ENCODE measurements at places on chromosomes 2 and 18. TPM values are rescaled to one million over a fixed set of nuclear protein-coding genes. Genes with fewer than 3 reads are reported as not detected.

Gene MAP3K19
- not detected for total RNA-seq

Gene CD28
- 0.23 TPM for total RNA-seq

Gene AFG3L2
- 63.8 TPM for total RNA-seq

GRCh38 chr2:224221455-224221913, 180.4 kb downstream of the FAM124B start:
- no peak for DNase-seq
- H3K36me3 ChIP-seq, result no peaks in the 10 kb centered on the region
- H3K4me1 ChIP-seq, result no peaks in the 10 kb centered on the region
- H3K4me3 ChIP-seq, result no peak overlapping the region
- no peak overlapping the region for H3K27ac ChIP-seq
- H3K27me3 ChIP-seq, result no peaks in the 10 kb centered on the region

DNA sequence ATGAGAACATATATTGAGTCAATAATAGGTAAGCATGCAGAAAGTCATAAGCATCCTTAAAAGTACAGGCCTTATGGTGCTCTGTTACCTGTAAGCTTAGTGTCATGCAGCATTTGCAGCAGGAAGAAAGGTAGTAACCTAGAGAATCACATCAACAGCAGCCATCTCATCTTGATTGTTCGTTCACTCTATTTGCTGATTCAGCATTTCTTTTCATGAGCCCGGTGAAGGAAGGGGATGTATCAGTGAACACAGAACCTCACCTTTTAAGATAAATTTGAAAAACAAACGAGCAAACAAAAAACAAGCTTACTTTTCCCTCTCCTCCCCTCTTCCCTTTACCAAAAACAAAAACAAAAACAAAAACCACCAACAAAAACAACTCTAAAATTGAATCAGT, 89.9 kb downstream of the MIB1 start:
- no peaks in the 10 kb centered on the region for H3K36me3 ChIP-seq
- no peak overlapping the region for H3K27ac ChIP-seq
- H3K4me1 ChIP-seq, result no peaks in the 10 kb centered on the region
- H3K27me3 ChIP-seq, result no peaks in the 10 kb centered on the region
- H3K4me3 ChIP-seq, result no peak overlapping the region
- DNase-seq, result no peak

Gene GALNT13
- total RNA-seq, result not detected

- no peak overlapping the region for H3K27ac ChIP-seq
- no peaks in the 10 kb centered on the region for H3K4me1 ChIP-seq
- DNase-seq, result no peak
- no peaks in the 10 kb centered on the region for H3K36me3 ChIP-seq
- no peak overlapping the region for H3K4me3 ChIP-seq
Measured at GRCh38 chr18:52652391-52652790, 312.4 kb downstream of the DCC start.

Gene DES
- total RNA-seq, result 0.80 TPM

GRCh38 chr2:100485396-100485795, 15.1 kb downstream of the NMS start:
- DNase-seq, result no peak
- no peaks in the 10 kb centered on the region for H3K4me1 ChIP-seq
- no peaks in the 10 kb centered on the region for H3K27me3 ChIP-seq
- no peaks in the 10 kb centered on the region for H3K36me3 ChIP-seq
- no peak overlapping the region for H3K4me3 ChIP-seq
- H3K27ac ChIP-seq, result no peak overlapping the region

GRCh38 chr2:43448822-43449110, 147.1 kb downstream of the THADA start:
- no peak for DNase-seq
- no peak overlapping the region for H3K27ac ChIP-seq
- H3K4me3 ChIP-seq, result no peak overlapping the region
- no peaks in the 10 kb centered on the region for H3K27me3 ChIP-seq
- no peaks in the 10 kb centered on the region for H3K36me3 ChIP-seq

DNA sequence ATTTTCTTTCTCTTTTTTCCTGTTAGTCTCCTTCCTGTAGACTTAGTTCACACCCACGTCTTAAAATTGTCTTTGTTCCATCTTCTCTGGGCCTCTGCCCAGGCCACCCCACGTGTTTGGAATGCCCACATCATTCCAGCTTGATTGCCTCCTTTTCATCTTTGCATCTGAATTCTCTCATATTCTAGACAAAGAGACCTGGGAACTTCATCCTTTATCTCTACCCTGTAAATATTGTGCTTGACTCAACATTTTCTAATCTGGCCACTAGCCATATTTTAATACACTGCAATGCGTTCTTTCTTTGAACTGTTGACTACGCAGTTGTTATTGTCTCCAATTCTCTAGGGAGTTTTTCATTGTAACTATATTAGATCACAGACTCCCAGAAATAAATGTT, 187.5 kb upstream of the NRXN1 start:
- no peak for DNase-seq
- no peak overlapping the region for H3K4me3 ChIP-seq
- H3K27ac ChIP-seq, result no peak overlapping the region
- H3K36me3 ChIP-seq, result no peaks in the 10 kb centered on the region

DNA sequence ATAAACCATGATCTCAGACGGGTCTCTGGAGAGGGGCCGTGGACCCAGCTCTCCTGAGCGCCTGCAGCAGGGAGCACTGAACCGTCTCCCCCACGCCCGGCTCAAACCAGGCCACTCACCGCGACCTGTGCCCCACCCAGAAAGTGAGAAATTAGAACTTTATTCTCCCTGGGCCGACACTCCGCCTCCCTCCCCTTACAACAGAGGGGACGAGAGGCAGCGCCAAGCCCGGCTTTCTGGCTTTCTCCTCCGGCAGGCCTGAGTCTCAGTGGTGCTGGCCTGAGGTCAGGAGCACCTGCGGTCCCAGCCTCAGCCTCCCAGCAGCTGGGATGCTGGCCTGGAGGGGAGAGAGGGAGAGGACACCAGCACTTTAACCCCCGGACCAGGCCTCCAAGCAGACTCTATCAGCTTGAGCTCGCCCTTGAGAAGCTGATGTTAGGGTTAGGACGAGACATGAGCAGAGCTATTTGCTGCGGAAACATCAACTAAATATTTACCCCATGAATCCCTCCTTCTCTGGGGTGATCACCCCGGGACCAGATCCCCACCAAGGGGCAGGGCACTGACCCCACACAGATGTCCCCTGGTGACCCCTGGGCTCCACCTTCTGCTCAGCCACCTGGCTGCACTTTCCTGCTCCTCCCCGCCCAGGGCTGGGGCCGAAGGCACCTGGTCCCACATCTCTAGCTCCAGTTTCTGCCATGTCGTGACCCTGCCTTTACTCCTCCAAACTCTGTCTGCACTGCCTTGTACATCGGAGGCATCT, 856.3 kb upstream of the SALL3 start:
- DNase-seq, result no peak
- no peak overlapping the region for H3K27ac ChIP-seq
- H3K27me3 ChIP-seq, result no peaks in the 10 kb centered on the region

Gene PRADC1
- total RNA-seq, result 13.4 TPM

GRCh38 chr18:35174745-35175144, 66.1 kb upstream of the ZNF397 start:
- no peaks in the 10 kb centered on the region for H3K4me1 ChIP-seq
- H3K4me3 ChIP-seq, result no peak overlapping the region
- H3K27ac ChIP-seq, result no peak overlapping the region

- H3K27me3 ChIP-seq, result no peaks in the 10 kb centered on the region
- no peak overlapping the region for H3K27ac ChIP-seq
- H3K4me1 ChIP-seq, result peaks cover 13% of the 10 kb centered on the region
- DNase-seq, result no peak
- H3K4me3 ChIP-seq, result no peak overlapping the region
Measured at GRCh38 chr2:25202275-25202674, 33.9 kb upstream of the POMC start.

Gene HOXD4
- total RNA-seq, result not detected

Gene CACNB4
- total RNA-seq, result 18.2 TPM

Gene SNORC
- total RNA-seq, result 0.64 TPM

DNA sequence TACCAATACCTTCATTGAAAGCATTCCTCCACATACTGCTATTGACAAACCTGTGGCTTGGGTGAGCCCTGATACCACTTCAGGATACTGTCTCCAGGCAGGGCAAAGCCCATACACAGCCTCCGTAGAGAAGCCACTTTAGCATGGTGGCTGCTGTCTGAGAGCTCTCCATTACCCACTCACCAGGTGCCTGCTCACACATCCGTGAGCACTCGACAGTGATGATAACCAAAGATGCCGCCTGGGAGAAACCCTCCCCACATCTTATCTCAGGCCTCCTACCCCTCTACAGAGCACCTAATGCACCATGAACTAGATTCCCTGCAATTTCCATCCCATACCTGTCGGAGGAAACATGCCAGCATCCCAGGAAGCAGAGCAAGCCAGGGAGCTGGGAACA, 57.6 kb upstream of the KLHL29 start:
- H3K27me3 ChIP-seq, result peaks cover 2% of the 10 kb centered on the region
- no peak overlapping the region for H3K27ac ChIP-seq
- DNase-seq, result no peak
- no peaks in the 10 kb centered on the region for H3K36me3 ChIP-seq
- no peak overlapping the region for H3K4me3 ChIP-seq
- no peaks in the 10 kb centered on the region for H3K4me1 ChIP-seq

- H3K4me3 ChIP-seq, result no peak overlapping the region
- H3K27ac ChIP-seq, result no peak overlapping the region
- H3K27me3 ChIP-seq, result no peaks in the 10 kb centered on the region
Measured at GRCh38 chr2:233988581-233988980, 61.9 kb upstream of the SPP2 start.

DNA sequence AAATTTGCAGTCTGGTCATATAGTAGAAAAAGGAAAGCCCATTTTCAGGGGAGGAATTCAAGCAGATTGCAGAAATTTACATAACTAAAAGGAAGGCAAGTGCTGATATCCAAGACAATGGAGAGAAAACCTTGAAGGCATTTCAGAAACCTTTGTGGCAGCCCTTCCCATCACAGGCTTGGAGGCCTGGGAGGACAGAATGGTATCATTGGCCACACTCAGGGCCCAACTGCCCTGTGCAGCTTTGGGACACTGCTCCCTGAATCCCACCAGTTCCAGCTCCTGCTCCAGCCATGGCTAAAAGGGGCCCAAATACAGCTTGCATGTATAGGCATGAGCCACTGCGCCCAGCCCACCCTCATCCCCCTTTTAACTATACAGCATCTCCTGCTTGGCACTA, 81.1 kb upstream of the NYAP2 start:
- no peak for DNase-seq
- H3K27ac ChIP-seq, result no peak overlapping the region
- H3K4me1 ChIP-seq, result no peaks in the 10 kb centered on the region
- H3K36me3 ChIP-seq, result no peaks in the 10 kb centered on the region
- no peaks in the 10 kb centered on the region for H3K27me3 ChIP-seq

Gene MOCOS
- 0.38 TPM for total RNA-seq

GRCh38 chr2:159202568-159203071, 83.9 kb downstream of the WDSUB1 start:
- H3K36me3 ChIP-seq, result no peaks in the 10 kb centered on the region
- peaks cover 13% of the 10 kb centered on the region for H3K4me1 ChIP-seq
- no peak for DNase-seq
- no peaks in the 10 kb centered on the region for H3K27me3 ChIP-seq

- H3K4me1 ChIP-seq, result no peaks in the 10 kb centered on the region
- no peaks in the 10 kb centered on the region for H3K27me3 ChIP-seq
- DNase-seq, result no peak
- no peak overlapping the region for H3K4me3 ChIP-seq
- no peaks in the 10 kb centered on the region for H3K36me3 ChIP-seq
- no peak overlapping the region for H3K27ac ChIP-seq
Measured at GRCh38 chr2:62529758-62530157, 23.8 kb upstream of the TMEM17 start.

Gene LGALSL
- 10.4 TPM for total RNA-seq

DNA sequence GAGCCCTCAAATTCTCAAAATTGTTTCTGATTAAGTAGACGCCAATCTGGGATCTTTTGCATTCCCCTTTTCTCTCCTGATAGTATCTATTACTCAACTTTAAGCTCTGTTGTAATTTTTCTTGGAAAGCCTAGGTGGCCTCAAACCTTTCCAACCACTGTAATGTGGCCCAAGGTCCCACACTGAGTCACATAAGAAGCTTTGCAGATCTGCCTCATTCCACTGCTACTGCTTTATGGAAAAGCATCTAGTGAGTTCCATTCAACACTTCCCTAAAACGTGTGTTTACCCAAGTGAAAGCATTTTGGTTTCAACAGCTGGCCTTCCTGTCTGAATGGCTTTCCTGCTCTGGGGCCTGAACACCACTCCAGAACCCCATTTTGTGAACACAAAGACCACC, 493.6 kb upstream of the SPHKAP start:
- DNase-seq, result no peak
- H3K27me3 ChIP-seq, result no peaks in the 10 kb centered on the region
- H3K27ac ChIP-seq, result no peak overlapping the region
- no peak overlapping the region for H3K4me3 ChIP-seq

DNA sequence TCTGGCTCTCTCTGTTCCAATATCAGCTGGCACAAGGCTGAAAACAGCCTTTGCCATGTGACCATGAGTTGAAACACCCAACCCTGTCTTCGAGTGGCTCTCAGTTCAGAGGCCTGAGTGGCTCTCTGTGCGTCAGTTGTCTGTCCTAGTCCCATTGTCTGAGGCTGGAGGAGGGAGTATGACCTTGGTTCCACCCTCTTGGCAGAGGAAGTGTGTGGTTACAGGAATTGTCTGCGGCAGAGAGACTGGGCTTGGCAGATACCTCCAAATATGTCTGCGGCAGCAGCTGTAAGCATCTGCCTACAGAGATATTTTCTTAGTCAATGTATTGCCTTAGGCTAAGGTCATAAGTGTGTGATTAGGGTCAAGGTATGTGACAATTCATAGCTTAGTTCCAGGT, 32.6 kb downstream of the CNGA3 start:
- no peak overlapping the region for H3K27ac ChIP-seq
- H3K36me3 ChIP-seq, result no peaks in the 10 kb centered on the region
- H3K4me1 ChIP-seq, result no peaks in the 10 kb centered on the region
- no peak overlapping the region for H3K4me3 ChIP-seq

Gene CD8A
- 0.15 TPM for total RNA-seq

Gene AKAIN1
- total RNA-seq, result not detected

DNA sequence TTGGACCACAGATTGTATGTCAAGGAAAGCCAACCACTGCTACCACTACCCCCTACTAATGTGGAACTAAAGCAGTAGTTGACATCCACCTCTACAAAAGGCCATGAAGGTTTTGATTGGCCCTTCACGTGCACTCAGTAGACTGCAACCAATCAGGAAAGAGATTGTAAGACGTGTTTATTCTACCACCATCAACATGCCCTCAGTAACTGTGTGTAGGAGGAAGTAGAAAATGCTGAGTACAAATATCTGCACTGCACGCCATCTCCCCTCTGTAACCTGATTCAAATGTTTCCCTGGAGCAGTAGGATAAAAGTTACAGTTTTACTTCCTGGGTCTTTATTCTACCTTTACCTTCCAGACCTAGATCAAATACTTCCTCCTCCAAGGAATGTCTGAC, 2.9 kb upstream of the CASP10 start:
- DNase-seq, result no peak
- H3K4me3 ChIP-seq, result no peak overlapping the region
- H3K36me3 ChIP-seq, result no peaks in the 10 kb centered on the region
- H3K27me3 ChIP-seq, result no peaks in the 10 kb centered on the region

- no peak overlapping the region for H3K4me3 ChIP-seq
- no peaks in the 10 kb centered on the region for H3K36me3 ChIP-seq
- no peak for DNase-seq
- H3K27me3 ChIP-seq, result no peaks in the 10 kb centered on the region
- H3K4me1 ChIP-seq, result no peaks in the 10 kb centered on the region
Measured at GRCh38 chr2:120859814-120860578, 124.3 kb downstream of the GLI2 start.
